ENCODE measurements at places on chromosomes 12 and 14.
A peak's percentile ranks its signal among the peaks of the same experiment; 100 is the strongest.

DNA sequence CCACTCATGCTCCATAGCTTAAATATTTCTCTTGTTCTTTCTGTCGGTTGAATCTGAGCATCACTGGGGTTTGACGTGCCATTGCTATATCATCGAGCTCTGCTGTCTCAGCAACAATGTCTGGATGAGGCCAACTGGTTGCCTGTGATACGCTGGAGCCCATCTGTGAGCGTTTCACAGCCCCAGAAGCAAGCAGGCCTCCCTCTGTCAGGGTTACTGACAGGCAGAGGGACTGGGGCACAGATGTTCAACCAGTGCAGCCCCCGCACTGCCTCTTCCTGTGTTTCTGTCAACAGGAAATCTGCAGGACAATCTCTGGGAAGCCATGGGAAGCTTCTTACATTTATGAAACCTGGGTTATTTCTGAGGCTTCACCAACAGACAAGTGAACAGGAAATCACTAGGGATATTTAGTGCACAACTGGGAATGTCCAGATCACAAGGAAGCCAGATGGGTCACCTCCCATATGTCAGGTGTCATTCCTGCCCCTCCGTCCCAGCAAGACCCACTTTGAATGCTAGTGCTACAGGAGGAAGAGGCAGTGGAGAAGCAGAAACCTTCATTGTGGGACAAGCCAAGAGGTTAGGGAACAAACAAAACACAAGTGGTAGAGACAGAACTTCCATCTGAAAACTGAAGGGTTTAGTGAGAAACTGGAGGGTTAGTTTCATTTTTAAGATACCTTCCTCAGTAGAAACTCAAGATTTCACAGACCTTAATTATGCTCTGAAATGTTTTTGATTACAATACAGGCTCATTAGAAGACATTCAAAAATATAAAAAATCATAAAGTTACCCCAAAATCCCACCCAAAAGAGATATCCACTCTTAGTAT is 24.1 kb downstream of the DMAC2L start:
- DNase-seq: no peak

GRCh38 chr12:80681287-80681686 is 26.1 kb upstream of the MYF6 start:
- no peak for DNase-seq

DNA sequence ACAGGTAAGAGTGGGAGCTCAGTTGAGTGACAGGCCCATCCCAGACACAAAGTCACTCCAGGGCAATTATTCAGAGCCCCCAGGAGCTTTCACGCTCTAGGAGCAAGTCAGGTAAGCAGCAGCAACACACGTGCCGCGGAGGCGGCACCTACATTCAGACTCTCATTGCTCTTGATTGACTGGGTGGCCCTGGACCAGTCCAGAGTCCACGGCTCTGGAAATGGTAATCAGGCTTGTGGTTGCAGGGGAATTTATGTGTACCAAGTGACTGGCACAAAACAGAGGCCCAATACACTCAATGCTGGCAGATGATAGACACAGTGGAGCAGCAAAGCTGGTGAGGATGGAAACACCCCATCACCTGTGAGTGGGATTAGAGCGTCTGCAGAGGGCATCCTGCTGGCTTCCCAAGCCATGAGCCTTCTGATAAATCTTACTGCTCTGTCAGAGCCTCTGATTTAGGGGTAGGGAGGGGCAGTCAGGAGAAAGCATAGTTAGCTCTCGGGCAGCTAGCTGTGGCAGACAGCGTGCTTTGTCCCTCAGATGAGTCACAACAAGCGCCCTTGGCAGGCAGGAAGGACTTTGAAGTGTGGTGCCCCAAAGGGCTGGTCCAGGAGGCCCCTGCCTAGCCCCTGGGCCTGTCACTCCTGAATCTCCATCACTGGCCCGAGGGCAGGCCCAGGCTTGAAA is 344.7 kb downstream of the CACNA1C start:
- no peak for DNase-seq

- DNase-seq: no peak
Observed at GRCh38 chr14:100690672-100691071, 36.0 kb upstream of the DLK1 start.

- no peak for DNase-seq
Observed at GRCh38 chr12:56602239-56602638, 27.9 kb downstream of the BAZ2A start.

GRCh38 chr14:54629635-54630360 is 62.9 kb downstream of the SAMD4A start:
- no peak for DNase-seq

- no peak for DNase-seq
Observed at GRCh38 chr12:23834076-23834475, 115.4 kb downstream of the SOX5 start.

DNA sequence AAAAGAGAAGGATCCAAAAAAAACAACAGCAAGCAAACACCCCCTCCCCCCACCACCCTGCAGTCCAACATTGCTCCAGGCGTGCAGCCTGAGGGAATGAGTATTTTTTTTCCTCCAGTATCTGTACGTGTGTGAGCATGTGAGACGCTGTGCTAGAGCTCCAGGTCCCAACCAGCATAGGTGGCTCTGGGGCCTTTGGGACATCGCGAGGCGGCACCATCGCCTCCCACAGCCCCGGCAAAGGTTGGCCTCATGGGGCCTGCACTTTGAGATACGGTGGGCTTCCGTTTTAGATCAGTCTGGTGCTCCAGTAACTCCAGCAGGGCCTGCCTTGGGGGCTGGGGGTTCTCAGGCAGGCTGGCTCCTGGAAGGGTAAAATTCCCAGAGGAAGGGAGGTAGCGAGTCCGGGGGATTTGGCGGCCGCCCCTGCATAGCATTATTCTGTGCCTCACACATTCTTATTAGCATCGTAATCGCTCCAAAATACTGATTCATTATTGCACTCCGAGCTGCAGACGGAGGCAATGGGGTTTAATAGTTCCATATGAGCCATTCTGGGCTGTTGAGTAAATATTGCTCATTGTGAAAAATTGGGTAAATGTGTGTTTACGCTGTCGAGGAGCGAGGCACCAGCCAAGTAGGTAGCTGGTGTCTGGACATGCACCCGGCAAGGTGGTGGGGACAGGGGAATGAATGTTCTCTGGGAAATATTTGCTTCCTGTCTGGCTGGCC is 143.1 kb upstream of the MYL2 start:
- DNase-seq: no peak

GRCh38 chr12:10965476-10965875 is 21.2 kb downstream of the TAS2R50 start:
- no peak for DNase-seq

DNA sequence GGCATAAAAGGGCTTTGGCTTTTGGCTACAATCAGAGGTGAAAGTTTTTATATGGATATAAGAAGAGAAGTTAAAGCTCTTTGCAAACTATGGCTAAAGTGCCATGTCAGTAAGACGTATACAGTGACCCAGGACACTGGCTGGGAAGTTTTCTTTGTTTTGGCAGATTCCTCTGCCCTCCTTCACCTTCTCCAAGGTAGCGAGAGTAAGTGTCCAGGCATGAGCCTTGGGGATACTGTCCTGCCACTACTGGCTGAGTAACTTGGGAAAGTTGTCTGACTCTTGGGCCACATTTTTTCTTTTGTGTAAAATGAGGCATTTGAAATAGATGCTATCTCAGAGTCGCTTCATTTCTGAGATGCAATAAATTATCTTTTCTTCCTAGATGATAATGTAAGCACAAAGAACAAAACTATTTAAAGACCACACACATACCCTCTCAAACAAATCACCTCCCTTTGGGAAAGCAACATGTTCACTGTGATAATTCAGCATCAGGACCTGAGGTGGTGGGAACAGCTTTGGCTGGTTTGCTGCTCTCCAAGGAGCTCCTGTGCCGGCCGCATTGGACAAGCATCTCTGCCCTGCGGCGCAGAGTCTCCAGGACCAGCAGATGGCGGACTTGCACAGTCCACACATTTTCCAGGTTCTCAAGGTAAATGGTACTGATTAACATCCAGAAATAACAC is 106.3 kb downstream of the PTCSC3 start:
- no peak for DNase-seq

DNA sequence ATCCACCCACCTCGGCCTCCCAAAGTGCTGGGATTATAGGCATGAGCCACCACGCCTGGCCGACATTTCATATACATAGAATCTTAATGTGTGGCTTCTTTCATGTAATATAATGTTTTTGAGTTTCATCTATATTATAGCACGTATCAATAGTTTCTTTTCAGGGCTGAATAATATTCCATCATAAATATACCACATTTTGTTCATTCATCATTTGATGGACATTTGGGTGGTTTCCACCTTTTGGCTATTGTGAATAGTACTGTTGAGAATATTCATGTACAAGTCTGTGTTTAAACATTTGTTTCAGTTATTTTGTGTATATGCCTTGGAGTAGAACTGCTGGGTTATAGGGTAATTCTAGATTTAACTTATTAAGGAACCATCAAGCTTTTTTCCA is 12.0 kb downstream of the ACVR1B start:
- DNase-seq: no peak

GRCh38 chr12:9971181-9971580 is at the start of gene CLEC12A:
Gene CLEC12A (plus strand): TSS chr12:9971409. CDS start chr12:9971597, 188 bp downstream.
- no peak for DNase-seq

DNA sequence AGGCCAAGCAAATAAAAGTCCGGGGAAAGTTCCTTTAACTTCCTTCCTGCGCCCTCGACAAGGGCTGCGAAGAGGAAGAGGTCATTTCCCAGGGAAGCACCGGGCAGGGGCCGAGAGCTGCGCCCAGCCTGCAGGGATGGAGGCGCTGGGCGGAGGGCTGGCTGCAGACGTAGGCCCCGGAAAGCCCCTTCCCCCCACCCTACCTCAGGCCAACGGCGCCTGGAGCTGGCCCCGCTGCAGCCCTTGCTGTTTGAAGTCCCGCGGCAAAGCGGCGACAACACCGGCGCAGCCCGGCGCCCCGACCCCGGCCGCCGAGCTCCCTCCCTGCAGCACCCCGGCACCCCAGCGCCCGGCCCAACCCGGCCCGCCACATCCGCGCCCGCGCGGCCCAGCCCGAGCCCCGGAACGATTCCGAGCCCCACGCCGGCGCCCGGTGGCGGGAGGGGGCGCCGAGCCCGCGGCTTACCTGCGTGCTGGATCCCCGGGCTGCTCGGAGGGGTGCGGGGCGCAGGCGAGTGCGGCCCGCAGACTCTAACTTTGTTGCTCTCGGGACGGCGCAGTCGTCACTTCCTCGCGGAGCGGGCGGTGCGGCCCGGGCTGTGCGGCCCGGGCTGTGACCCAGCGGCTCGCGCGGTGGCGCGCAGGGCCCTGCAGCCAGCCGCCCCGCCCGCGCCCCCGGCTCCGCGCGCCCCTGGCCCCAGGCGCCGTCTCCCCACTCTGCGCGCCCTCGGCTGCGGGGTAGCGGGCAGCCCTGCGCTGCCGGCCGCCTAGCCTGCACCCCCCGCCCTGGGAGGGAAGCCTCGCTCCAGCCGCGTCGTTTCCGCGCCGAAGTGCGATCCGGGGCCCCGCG is 64.8 kb upstream of the PTGR2 start:
- DNase-seq: peak; percentile 41

GRCh38 chr12:54588110-54588889 is at the start of gene PPP1R1A:
Gene PPP1R1A (minus strand): TSS chr12:54588659. CDS start chr12:54588488, 171 bp downstream.
- DNase-seq: no peak

DNA sequence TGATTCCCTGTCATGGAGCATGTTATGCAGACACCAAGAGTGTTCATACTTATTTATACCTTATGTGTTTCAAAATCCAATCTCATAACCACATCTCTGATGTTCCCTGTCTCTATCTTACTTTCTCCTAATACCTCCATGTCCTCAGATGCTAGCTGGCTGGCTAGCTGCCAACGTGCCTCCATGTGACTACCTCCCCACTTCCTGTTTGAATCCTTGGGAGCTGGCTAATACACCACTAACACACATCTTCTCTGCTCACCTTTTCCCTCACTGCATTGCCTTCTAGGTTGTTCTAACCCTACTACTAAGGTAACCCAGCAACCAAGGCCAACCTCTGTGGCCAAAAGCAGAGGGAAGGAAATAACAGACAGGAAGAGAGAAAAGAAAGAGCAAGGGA is 27.3 kb downstream of the TTC5 start:
- DNase-seq: no peak

GRCh38 chr12:92729773-92730305 is 27.1 kb downstream of the PLEKHG7 start:
- no peak for DNase-seq

GRCh38 chr12:50980545-50980944 is 28.2 kb downstream of the HIGD1C start:
- DNase-seq: no peak

- DNase-seq: no peak
Observed at GRCh38 chr14:42190744-42191143, 584.1 kb downstream of the LRFN5 start.

DNA sequence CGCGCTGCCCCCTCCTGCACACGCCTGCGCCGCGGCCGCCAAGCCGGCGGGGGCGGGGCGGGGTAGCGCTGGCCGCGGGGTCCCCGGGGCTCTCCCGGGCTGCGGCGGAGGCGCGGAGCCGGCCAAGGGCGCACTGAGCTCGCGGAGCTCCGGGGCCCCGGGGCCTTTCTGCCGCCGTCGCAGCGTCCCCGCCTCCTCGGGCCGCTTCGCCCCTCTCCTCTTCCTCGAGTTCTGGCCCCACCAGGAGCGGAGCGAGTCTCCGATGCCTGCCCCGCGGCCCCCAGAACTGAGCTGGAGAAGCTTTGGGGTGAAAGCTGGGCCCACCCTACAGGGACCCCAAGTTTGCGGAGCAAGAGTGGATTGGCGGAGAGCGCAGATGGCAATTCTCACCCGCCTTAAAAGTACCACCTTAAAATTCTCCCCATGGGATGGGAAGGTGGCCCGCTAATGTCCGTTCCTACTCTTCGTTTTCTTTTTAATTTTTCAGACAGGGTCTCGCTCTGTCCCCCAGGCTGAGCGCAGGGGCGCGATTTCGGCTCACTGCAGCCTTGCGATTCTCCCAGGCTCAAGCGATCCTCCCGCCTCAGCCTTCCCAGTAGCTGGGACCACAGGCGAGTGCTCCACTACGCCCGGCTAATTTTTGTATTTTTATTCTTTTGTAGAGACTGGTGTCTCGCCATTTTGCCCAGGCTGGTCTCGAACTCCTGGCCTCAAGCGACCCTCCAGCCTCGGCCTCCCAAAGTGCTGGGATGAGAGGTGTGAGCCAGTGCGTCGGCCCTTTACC is 129.6 kb downstream of the NDUFA12 start:
- no peak for DNase-seq

GRCh38 chr14:77883131-77883846 is 83.4 kb downstream of the ADCK1 start:
- DNase-seq: no peak

DNA sequence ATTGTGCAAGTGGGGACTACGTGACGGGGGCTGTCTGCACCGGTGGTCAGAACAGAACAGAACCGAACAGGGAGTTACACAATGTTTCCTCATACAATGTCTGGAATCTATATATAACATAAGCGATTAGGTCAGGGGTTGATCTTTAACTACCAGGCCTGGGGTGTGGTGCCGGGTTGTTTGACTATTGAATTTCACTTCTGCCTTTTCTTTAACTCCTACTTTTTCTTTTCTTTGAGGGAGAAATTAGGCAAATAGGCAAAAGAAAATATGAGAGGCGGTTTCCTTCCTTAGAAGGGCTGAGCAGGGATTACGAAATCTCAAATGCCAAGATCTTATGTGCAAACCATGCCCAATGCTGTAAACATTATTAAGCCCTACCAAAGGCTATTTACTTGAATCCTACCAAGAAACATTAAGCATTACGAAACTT is 140.3 kb downstream of the SLC38A6 start:
- DNase-seq: no peak
